ENCODE measurements at places on chromosomes 3 and 15.

- no peak for DNase-seq
Measured at GRCh38 chr15:38475361-38475760, 21.4 kb downstream of the FAM98B start.

DNA sequence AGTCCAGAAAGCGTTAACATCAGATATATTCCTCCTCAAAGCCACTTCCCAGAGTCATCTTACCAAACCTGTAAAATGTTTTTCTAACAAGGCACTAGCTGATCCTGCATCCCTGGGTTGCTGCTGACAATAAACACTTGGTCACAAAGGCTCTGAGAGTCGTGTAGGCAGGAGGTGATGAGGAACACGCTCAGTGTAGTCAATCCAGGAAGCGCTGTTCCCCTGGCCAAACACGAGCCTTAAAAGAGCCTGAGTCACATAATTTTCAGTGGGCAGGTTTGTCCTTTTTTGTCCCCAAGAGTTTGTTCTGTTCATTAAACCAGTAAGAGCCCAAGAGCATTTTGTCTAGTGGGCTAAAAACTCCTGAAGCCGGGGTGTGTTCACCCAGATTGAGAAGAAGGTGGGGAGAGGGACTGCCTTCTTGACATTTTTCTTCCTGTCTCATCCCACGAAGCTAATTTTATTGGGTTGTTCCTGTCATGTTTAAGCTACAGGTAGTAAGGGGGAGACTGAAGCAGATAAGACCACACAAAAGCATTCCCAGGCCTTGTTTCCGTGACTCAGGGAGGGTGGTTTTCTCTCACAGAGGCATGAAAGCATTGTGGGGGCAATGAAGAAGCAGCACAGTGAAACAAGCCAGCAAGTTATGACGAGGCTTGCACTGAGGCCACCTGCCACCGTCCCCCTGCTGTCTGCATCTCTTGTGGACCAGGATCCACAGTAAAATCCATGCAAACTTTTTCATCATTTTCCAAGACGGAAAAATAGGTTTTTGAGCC is 73.7 kb downstream of the FOXB1 start:
- DNase-seq, result no peak

- DNase-seq, result peak; percentile 56
Measured at GRCh38 chr3:40597441-40597840, 72.7 kb downstream of the ZNF621 start.

DNA sequence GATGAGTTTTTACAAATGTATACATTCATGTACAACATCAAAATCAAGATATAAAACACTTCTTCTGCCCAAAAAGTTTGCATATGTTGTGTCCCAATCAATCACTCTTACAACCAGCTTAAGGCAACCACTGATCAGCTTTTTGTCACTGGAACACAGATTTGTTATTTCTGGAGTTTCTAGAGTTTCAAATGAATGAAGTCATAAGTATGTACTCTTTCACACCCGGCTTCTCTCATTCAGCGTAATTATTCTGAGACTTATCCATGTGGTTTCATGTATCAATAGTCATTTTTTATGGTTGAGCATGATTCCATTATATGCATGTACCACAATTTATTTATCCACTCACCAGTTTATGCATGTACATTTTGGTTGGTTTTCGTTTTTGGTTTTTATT is 53.0 kb upstream of the CORO2B start:
- DNase-seq, result no peak

GRCh38 chr15:74549816-74550215 is 8.8 kb downstream of the ARID3B start:
- DNase-seq, result no peak

DNA sequence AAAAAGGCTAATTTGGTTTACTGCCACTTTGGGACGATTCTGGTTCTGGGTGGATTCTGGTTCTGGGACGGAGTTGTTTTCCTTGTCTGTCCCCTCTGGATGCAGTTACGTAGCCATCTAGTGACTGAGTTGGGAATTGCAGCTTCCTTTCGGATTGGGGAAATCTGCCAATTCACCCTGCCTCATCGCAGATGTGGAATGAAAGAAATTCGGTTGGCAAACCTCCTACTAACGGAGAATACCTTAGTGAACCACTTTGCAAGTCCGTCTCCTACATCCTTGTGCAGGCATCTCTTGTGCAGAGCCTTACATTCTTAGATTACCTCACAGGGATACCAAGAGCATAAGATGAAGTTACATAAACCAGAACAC is 31.5 kb upstream of the AP4E1 start:
- DNase-seq, result peak; percentile 78

DNA sequence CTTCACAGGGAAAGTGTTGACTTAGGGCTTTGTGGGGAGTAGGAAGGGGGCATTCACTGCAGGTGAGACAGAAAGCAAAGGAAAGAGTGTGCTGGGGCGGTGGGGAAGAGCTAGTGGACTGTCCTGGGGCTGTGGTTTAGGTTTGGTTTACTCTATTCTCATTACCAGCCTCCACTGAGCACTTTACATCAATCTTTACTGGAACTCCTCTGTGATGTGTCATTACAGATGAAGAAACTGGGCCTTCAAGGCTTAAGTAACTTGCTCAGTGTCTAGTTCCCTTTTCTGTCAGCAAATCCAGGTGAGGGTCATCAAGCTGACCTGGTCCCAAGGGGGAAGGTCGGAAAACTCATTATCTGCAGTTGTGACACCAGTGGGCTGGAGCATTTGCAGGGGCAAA is 120.2 kb upstream of the PFN2 start:
- DNase-seq, result no peak

DNA sequence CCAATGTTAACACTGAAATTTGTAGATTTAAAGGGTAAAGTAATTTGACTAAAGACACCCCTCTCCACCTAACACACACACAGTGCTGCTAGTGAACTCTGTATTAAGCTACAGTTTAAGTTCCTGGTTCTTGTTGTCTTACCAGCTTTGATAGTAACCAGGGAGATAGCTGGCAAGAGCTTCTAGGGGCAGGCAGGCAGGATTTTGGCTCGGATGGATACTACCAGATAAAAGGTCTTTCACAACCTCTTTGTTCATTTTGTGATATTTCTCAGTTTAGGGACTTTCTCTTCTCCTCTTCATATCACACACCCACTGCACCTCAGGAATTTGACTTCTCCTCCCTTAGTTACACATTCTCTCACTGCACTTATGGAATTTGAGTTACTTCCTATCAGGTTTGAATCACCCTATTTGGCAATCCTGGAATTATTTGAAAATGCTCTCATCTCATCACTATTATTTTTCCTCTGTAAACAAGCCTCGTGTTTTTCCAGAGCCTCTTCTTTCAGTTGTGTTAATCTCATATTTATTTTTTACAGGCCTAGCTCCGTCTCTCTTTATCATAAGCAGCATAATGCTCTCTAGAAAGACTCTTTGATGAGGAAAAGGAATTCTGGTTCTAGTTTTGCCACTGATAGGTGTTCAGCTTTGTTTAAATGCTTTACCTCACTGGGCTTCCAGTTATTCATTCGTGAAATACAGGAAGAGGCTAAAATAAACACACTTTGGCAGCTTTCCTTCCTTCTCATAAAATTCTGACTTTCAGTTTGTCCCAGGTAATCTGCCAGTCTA is 23.0 kb upstream of the CLDN1 start:
- DNase-seq, result peak; percentile 99

- DNase-seq, result peak; percentile 51
Measured at GRCh38 chr15:73273181-73274002, 95.4 kb downstream of the HCN4 start.

DNA sequence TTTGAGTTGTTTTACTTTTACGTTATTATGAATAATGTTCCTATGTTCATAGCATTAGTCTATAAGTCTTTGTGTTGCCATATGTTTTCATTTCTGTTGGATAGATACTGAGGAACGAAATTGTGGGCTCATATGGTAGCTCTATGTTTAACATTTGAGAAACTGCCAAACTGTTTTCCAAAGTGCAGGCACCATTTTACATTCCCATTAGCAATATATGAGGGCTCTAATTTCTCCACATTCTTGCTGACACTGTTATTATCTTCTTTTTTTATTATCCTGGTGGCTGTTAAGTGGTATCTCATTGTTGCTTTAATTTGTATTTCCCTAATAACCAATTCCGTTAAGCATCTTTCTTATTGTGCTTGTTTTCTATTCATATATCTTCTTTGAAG is 1.8 kb upstream of the PIK3R4 start:
- DNase-seq, result no peak

GRCh38 chr3:61627768-61628185 is 66.4 kb downstream of the PTPRG start:
- peak; percentile 28 for DNase-seq

DNA sequence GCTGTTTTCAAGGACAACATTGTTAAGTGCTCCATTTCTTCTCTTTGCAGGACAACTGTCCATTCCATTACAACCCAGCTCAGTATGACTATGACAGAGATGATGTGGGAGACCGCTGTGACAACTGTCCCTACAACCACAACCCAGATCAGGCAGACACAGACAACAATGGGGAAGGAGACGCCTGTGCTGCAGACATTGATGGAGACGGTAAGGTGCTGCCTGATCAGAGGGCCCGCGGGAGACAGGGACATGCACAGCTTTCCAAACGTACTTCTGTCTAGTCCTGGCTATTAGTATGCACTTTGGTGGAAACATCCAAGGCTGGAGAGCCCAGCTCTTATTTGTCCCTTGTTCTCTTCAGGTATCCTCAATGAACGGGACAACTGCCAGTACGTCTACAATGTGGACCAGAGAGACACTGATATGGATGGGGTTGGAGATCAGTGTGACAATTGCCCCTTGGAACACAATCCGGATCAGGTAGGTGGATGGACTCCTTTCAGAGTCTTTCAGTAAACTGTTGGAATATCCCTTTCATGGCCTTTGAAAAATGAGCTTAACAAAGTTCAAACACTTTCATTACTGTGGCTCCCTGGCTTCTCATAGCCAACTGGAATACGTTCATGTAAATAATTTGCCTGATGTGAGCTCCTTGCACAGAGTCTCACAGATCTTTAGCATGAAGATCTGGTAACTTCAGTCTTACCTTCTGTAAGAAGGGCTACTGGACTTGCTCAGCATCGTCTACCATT is 10.4 kb downstream of the THBS1 start:
- DNase-seq, result peak; percentile 14

GRCh38 chr3:31462050-31462569 is 70.6 kb upstream of the STT3B start:
- DNase-seq, result peak; percentile 23

- peak; percentile 83 for DNase-seq
Measured at GRCh38 chr15:45863881-45864580, 229.2 kb downstream of the SQOR start.

DNA sequence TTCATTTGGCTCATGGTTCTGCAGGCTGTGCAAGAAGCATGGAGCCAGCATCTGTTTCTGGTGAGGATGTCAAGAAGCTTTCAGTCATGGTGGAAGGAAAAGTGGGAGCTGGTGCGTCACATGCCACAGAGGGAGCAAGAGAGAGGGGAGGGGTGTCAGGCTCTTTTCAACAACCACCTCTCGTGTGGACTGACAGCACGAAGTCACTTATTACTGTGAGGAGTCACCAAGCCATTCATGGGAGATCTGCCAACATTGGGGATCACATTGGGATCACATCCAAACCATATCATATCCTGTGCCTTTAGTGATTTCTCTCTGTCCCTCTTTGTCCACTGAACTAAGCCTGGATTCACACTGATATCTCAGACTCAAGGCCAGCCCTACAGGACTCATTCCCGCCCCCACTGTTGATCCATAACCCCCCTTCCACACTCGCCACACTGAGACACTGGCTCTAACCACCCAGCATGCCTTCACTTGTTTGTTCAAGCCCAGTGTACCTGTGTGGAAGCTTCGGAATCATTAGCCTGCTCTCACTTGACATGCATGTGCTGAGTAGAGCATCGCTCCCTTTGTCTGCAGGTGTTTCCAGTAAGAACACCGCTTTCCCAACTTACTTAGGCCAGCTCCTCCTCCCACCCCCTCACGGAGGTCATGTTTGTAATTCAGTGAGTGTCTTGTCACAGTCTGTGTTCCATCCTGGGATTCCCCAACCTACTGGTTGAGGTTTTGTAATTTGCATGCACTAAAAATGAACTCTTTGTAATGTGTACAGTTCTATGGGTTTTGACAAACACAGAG is 132.2 kb downstream of the KLF13 start:
- peak; percentile 96 for DNase-seq

- no peak for DNase-seq
Measured at GRCh38 chr15:95085056-95085455, 853.7 kb downstream of the MCTP2 start.

DNA sequence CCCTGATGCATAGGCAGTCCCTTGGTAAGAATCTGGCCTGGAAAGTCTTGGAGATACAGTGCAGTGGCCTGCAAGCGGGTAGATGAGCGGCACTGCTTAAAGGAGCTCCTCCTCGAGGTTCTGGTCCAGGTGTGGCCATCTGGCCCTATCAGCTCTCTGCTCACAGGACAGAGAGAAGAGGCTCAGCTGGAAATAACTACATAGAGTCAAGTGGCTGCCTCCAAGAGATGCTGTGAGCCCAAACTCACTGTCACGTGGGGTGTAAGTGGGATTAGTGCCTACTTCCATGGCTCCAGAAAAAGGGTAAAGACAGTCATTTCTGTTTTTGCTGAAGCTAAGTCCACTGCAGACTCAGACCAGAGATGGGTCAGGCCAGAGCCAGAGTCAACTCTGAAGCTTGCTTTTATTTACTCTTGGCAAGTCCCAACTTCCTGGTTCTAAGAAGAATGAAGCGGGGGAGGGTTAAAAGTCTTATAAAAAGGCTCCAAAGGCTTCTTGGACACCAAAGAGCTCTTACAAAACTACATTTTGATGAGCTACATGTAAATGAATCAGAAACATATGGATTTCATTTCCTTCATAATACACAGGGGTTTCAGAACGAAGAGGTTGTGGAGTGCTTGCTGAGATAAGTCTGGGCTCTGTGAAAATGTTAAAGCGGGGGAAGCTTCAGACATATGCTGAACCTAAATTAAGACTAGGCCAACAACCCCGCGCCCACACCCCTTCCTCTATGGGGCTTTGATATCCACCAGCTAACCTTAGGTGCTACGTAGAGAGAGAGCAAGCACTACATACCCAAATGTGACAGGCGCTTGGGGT is 77.1 kb downstream of the PDZRN3 start:
- DNase-seq, result peak; percentile 55

DNA sequence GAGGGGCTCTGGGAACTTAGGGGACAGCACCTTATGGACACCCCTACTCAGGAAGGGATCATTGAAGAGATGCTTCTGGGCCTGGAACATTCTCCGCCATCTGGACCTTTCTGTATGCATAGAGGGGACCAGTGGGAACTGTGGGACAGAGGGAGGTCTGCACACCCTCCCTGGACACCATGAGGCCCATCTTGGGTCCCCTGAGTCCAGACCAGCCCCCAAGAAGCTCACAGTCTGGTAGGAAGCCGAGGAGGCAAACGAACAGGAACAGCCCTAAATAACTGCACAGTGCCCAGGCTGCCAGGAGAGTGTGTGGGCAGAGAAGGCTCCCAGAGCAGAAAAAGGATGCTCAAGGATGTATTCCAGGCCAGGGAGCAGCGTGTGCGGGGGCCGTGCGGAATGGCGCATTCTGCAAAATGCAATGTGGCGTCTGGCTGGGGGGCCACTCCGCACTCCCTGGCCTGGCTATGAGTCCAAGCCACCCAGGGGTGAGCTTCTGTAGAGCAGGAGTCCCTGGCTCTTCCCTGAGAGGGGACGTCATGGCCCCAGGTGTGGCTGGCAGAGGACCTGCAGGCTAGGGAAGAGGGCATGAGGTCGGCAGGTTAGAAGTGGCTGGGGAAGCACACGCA is 24.5 kb upstream of the KLF13 start:
- DNase-seq, result no peak

Measured in bronchial epithelial cell (primary cell).